ENCODE measurements at places on chromosomes 5 and 9.

DNA sequence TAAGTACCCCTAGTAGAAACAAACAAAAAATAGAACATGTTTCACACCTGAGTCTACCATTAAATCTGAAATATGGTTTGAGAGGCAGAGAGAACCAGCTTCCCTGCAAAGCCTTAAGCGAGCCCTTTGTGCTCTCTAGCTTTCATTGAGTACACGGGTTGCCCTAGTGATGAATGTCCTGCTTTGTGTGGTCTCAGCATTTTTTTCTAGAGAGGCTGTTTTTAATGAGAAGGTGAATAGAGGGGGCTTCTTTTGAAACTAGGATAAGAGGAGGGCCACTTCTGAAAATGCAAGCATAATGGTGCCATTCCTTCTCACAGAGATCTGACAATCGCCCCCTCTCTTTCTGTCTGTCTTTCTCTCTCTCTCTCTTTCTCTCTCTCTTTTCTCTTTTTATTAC lies 131.3 kb downstream of the MACIR start:
- no peak for DNase-seq

DNA sequence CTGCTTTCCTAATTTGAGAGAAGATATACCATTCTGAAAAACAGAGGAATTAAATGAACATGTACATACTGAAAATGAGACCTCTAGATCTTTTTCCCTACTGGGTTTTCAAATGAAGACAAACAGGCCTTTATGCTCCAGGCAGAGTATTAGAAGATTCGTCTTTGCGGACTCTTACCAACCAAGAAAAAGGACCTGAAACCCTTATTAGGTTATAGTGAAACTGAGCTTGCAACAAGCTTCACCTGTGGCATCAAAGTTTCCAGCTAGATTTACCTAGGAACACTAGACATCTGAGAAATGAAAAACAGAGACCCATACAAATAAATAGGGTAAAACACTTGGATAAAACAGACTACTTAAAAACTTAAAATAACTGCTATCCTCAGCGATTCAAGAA lies 46.3 kb downstream of the SMIM15 start:
- no peak for DNase-seq

- no peak for DNase-seq
Observed at GRCh38 chr5:171426266-171426665, 6.8 kb downstream of the FGF18 start.

GRCh38 chr9:133679056-133679455 lies 42.9 kb downstream of the DBH start:
- DNase-seq, result no peak

DNA sequence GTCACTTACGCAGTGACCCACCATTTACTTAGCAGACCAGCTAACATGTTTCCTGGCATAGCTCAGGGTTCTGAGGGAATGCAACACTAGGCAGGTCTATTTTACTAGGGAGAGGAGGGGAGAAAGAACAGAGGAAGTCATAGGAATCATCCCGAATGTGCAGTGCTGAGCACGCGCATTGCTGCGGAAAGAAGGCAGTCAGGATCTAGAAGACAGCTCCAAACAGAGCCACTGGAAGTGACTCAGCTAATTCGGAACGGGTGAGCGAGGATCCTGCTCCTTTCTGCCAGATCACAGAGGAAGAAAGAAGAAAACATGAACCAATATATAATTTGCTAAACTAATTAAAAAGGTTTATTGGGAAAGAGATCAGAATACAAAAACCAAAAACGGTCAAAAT lies 339.8 kb downstream of the EFNA5 start:
- DNase-seq, result no peak

DNA sequence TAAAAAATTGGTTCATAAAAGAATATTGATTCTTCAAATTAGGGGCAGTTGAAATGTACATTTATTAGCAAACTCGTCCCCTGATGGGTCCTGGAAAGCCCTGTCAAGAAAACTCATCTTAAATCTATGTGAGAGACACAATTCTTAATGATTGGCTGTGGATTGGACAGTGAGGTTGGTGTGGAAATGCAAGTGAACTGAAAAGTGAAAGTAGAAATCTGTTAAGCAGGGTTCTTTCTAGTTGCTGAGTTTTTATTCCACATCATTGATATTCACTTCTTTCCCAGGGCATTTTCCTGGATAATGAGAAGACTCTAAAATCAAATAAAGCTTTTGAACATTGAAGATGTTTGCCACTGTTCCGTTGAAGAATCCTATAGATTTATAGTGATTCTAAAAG lies 292.4 kb downstream of the MAST4 start:
- no peak for DNase-seq

DNA sequence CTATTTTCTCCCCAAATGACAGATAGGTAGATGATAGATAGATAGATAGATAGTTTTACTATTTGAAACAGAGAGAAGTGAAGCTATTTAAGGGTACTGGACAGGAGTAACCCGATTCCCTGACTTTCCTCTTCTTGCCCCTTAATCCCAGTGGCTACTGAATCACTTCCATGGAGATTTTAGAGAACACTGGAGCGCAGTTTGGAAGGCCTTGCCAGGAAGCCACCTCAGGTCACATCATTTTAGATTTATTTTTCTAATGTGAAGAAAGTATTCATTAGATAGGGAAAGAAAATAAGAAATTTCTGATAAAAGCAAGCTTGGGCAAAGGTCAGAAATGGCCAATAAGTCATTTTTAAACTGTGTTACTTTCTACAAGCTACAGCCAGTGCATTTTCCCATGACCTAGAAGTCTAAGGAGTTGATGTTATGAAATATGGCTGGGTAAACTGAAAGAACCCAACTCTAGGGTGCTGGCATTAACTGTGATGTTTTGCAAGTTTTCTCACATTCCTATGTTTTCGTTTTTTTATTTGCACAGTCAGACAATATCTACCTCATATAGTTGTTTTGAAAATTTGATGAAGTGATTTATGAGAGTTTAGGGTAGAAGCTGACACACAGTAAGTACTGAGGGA lies 544.7 kb upstream of the PTGER4 start:
- DNase-seq, result no peak

- no peak for DNase-seq
Observed at GRCh38 chr5:112203229-112203628, 215.8 kb downstream of the EPB41L4A start.

GRCh38 chr5:51095486-51095885 lies 287.8 kb upstream of the ISL1 start:
- no peak for DNase-seq

- DNase-seq, result no peak
Observed at GRCh38 chr9:19023078-19023477, 9.9 kb downstream of the SAXO1 start.

DNA sequence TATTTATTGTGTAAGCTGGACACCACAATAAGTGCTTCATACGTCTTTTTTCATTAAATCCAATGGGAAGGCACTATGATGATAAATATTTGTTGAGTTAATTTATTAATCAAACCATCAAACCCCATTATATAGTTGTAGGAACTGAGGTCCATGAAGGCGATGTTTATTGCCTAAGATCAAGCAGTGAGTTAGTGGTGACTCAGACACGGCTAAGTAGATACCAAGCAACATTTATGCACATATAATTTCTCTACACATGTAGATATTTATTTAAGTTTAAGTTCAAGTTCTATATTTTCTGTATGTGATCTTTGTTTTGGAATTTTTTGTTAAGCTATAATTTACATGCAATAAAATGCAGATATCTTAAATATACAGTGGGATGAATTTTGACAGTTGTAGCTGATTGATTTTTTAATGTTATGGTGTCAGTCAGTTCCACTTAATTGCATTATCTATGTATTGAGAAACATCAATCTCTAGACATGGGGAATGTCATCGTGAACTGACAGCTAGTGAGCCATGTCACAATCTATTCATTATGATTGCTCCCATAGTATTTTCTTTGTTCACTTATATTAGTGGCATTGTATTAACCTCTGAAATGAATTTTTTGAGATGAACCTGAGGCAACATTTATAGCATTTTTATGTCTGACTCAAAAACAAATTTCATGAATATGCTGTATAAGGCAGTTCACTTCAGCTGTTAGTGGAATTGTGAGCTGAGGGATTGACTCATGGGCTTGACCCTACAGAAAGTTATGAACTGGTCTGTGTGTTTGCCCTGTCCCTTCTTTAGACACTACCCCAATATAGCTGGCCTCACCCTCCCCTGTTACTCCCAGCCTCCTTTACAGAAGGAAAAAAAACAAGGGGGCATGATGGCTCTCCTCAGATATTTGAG lies 11.9 kb upstream of the GARNL3 start:
- DNase-seq, result no peak

- no peak for DNase-seq
Observed at GRCh38 chr5:151937851-151938250, 13.2 kb upstream of the GLRA1 start.

DNA sequence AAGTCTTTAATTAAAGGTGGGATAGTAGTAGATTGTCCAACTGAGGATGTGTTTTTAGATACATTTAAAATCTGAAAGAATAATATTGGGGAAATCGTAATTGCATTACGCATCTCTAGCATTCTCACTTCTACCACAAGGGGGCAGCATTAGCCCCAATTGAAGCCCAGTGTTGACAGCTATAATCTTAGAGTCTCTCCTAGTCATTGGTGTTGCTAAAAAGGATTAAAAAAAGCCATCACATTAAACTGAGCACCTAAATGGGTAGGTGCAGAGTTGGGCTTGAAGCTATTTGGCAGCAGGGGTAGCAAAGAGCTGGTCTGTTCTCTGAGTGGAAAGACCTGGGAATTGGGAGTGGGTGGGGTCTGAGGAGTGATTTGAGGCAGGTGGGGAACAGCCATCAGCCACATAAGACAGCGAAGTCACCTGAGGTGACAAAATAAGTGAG lies 177.2 kb downstream of the OSTF1 start:
- DNase-seq, result peak; percentile 16

DNA sequence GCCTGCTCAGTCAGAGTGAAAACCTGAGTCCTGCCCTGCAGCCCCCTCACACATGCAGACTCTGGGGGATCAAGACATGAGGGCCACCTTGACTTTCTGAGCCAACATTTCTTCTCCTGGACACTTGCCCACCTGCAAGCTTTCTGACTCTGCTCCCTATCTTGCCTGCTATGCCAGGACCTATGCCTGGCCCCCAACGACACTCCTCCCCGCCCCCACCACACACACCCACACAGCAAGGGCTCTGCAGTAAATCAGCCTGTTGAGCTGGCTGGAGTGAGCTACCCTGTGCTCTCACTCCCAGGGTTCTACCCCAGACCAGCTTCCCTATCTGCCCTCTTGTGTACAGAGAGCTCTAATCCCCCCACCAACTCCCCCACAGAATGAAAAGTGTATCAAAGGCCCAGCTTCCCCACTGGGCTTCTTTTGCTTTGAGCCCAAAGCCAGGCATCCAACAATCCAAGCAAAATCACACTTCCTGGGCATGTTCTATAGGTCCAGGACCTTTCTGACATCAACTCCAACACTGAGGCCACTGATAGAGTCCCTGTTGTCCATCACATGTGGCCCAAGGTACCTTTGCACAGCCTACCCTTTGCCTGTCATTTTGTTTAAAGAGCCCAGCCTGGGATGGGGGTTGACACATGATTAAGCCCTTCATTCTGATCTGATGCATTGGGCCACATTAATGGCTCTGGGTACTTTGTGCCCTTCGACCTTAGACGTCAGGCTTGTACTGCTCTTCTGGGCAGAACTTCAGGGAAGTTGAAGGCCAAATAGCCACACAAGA lies 7.2 kb downstream of the PDLIM4 start:
- DNase-seq, result no peak

- no peak for DNase-seq
Observed at GRCh38 chr9:134707731-134708671, 66.4 kb downstream of the COL5A1 start.

DNA sequence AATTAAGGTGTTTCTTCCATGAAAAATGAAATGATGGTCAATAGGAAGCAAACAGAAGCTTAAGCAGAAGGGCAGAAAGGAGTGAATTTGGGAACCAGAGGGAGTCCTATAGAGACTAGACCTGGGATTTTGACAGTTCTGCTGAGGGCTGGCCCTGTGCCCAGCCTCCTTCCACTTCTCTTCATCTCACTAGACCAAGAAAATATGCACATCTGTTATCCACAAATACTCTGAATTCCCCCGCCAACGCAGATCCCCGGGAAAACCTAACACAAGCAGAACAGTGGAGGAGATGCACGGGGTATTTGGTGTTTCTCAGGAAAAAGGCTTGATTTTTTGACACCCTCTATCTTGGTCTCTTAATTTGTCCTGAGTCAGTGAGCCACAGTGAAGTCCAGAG lies 22.7 kb downstream of the GRIA1 start:
- no peak for DNase-seq

DNA sequence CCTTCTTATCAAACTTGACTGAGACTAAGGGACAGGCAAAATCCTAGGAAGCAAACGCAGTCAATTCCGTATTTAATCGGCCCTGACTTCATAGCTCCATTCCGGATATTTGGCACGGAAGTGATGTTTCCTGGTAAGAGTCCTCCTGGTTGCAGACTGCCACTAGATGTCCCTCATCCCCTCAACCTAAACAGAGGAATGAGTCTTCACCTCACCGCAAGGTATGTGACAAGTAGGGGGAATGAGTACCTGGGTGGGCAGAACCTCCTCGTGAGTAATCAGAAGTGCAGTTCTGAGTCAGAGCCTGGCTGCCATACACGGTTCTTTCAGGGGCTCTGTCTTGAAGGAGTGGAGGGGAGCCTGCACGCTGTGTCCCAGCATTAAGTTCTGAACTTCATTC lies 173.6 kb downstream of the MUSK start:
- no peak for DNase-seq

GRCh38 chr9:106945727-106946660 lies 83.0 kb downstream of the ZNF462 start:
- no peak for DNase-seq

- no peak for DNase-seq
Observed at GRCh38 chr5:103371046-103371607, 112.6 kb downstream of the MACIR start.

DNA sequence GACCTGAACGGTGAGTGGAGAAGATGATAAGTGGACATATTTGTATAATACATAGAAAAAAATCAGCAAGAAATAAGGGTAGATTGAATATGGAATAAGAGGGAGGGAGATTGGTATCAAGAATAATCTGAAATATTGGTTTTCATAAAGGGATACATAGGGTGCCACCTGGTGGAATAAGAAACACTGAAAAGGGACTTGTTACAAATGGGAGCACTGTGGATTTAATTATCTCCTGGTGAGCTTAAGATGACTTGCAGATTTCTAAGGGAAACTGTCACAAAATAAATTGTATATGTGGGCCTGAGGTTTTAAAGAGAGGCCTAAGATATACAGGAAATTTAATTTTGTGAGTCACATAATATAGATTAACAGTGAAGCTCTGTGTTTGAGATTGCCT lies 1403.5 kb upstream of the CDH18 start:
- no peak for DNase-seq

GRCh38 chr9:113787871-113788270 lies 88.2 kb upstream of the ZNF618 start:
- no peak for DNase-seq

DNA sequence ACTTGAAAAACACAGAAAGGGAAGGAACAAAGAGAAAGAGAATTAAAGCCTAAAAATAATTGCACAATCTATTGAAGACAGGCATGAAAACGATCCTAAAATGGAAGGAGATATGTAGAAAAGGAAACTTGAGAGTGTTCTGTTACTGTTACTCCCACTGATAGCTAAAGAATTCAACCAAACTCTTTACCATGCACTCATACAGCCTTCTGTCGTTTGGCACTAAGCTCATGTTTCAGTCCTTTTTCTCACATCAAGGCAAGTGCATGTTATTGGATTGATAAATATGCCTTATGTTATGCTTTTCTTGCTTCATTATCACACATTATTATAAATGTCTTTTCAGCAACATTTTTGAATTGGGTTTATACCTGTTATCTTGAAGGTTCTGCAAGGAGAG lies 696.5 kb downstream of the EFNA5 start:
- DNase-seq, result no peak

Measured in right renal cortex interstitium (tissue), 3 donors.